ENCODE measurements at places on chromosomes 7 and 10. TPM values are rescaled to one million over a fixed set of nuclear protein-coding genes. Genes with fewer than 3 reads are reported as not detected.

DNA sequence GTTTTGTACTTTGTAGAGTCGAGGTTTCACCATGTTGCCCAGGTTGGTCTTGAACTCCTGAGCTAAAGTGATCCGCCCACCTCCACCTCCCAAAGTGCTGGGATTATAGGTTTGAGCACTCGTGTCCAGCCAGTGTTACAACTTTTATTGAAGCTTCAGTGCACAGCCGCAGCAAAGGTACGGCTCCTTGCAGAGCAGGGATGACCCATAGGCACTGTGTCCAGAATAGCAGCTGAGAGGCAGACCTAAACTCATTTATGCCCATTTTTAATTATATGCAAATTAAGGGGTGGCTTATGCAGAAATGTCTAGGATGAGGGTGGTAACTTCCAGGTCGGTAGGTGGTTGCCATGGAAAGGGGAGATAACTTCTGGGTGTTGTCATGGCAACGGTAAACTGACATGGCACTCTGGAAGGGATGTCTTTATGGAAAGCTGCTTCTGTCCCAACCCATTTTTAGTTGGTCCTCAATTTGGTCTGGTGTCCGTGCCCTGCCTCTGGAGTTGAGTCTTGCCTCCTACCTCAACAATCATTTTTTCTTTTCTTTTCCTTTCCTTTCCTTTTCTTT, 22.7 kb downstream of the NYAP1 start:
- no peak for DNase-seq

DNA sequence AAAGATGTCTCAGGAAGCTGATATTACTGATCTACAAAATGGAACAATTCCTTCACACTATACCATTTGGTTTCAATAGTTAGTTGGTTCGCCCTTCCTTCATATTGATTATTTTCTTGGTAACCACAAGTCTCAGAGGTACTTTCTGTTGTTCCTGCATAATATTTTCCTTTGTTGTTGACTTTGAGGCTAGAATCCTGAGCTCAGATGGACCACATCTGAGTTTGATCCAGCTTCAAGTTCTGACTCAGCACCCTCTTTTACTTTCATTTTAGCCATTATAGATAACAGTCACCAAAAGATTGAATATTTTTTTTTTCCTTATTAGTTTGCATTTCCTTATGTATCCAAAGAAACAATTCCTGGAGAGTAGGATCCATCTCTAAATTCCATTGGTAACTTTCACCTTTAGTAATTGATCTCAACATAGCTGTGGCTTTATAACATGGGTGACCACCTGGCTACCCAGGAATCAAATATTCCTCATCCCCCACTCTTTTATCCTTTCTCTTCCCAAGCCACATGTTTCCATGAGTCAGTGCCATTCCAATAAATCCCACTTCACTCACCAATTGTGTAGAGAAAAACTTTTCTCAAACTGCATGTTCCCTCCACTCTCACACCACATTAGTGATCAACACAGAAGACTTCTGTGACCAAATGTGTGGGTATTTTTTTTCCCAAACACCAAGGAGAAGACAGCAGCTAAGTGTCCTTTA, 9.7 kb upstream of the ABCA13 start:
- no peak for DNase-seq

GRCh38 chr7:123798532-123799188, 46.3 kb upstream of the HYAL4 start:
- no peak for DNase-seq

UNCX gene
- not detected for total RNA-seq

- no peak for DNase-seq
Observed at GRCh38 chr7:2435146-2435545, 31.7 kb downstream of the CHST12 start.

DNA sequence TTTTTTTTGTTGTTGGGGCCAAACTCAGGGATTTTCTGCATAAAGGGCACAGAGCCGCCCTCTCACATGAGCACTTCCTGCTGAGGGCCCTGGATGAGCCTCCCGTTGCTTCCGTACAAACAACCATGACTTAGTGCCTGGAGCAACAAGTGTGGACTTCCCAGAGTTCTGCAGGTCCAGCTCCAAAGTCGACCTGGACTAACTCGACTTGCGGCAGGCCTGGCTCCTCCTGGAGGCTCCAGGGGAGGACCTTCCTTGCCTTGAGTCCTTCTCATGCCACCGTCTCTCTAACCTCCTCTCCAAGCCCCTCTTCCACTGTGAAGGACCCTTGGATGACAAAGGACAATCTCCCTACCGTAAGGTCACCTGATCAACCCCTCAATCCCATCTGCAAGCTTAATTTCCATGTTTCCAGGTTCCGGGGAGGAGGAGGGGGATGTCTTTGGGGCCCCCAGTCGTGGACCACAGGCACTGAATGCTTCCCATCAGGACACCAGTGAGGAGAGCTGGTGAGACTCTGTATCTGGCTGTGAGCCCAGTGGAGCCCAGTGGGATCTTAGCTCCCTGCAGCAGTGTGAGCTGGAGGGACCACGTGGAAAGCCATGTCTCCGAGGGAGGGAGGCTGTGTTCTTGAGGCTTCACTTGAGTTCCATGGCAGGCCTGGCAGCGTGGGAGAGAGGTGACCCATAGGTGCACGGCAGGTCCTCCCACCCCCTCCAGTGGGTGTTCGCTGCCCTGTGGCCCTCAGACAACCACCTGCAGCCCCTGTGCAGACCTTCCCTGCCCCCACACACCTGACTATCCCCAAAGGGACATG, 199.5 kb upstream of the PPP2R2D start:
- peak; percentile 49 for DNase-seq

DNA sequence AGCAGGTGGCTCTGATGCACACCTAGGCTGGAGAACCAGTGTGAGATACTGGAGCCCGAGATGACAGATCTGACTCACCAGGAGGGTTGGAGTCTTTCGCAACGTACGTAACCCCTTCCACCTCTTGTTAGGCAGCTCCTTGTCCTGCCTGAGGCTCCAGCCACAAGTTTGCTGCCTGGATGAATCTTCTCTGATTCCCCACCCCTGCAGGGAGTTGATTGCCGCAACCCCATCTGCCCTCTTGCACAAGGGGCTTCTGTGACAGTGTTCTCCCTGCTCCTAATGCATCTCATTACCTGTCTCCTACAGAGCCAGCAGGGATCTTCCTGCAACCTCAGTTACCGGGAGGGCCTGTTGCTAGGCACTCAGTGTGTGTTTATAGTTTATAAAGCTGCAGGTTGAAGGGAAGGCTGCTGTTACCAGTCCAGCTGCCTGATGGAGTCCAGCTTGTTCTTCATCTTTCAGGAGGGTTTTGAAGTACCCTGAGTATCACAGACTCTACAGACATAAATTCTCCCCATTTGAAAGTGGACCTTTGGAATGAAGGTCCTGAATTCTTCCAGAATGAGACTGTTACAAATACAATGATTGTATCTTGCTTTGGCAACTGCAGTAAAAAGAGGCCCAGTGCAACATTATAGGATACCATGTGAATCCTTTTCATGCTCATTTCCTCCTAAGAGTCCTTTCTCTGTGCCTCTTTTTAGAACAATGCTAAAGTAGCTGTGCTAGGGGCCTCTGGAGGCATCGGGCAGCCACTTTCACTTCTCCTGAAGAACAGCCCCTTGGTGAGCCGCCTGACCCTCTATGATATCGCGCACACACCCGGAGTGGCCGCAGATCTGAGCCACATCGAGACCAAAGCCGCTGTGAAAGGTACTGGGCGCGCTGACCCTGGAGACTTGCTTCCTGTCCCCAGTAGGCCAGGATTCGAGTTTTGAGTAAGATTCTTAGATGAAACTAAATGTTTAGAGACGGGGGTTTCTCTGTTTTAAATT, 6.5 kb downstream of the MDH2 start:
- DNase-seq = no peak

DNA sequence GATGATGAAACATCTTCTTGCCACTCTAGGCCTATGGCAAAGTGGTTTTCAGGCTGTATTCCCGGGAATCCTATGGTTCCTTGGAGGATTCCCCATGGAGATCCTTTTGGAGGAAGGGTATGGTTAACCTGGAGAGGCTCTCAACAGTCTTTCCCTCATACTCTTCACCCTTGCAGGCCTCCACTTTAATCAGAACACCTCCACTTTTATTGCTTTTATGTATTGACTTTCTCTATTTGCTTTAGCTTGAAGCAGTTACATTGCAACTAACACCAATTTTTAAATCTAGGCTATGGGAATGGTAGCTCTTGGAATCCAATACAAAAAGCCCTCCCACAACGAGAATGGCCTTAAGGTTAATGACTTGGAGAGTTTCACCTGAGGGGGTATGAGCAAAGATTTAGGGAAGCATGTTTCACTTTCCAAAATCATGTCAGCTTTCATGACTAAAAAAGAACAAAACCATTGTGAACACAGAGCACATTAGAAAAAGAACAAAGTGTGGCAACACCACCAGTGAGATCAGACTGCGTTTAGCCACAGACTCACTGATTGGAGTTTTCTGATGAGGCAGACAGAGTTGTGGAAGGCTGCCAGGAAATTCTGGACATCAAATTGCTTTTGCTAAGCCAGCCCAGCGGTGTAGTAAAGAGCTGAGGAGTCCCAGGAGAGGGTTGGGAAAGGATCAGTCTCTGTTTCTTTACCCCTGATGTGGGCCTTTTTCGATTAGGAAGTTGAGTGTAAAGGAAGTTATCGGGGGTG, 130.4 kb upstream of the BMPER start:
- DNase-seq = no peak

BLNK gene
- total RNA-seq = not detected

NKX2-3 gene
- total RNA-seq = not detected
